Activated T-cell treated with anti-CD3 and anti-CD28 coated beads, Interleukin-2, amount 50 U/mL, for 24 hours (primary cell): ENCODE measurements at places on chromosomes 6 and 20.

DNA sequence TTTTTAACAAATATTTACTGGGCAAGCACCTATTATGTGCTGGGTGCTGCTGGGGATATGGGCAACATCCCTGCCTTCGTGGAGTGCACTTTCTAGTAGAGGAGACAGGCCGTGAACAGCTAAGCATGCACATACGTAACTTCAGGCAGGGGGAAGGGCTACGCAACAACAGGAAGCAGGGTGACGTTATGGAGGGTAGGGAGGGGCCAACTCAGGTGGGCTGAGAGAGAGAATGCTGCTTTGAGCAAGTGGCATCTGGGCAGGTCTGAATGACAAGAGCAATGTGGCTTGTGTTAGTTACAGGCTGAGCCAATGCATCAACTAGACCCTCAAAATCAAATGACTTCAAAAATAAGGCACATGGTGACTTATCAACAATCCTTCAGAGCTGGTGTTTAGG is 112.1 kb downstream of the CDC5L start:
- H3K4me1 ChIP-seq = no peaks in the 10 kb centered on the region
- DNase-seq = no peak
- peaks cover 4% of the 10 kb centered on the region for H3K27me3 ChIP-seq

DNA sequence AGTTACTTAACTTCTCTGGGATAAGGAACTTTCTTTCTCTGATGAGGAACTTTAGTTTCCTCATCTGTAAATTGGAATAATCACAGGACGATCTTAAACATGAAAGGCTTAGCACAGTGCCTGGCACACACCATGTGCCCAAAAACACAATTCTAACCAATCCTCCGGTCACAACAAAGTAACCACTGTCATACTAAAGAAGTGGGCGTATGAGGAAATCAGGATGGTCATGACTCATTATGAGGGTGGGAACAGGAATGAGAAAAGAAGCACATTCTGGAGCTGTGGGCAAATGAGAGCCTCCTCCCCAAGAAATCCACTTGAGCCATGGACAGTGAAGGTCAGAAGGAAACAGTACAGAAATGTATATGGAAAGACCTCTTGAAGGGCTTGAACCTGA is 82.9 kb downstream of the LRFN2 start:
- H3K4me3 ChIP-seq = no peak overlapping the region
- no peaks in the 10 kb centered on the region for H3K36me3 ChIP-seq
- no peak overlapping the region for H3K27ac ChIP-seq
- no peaks in the 10 kb centered on the region for H3K27me3 ChIP-seq
- H3K4me1 ChIP-seq = no peaks in the 10 kb centered on the region

DNA sequence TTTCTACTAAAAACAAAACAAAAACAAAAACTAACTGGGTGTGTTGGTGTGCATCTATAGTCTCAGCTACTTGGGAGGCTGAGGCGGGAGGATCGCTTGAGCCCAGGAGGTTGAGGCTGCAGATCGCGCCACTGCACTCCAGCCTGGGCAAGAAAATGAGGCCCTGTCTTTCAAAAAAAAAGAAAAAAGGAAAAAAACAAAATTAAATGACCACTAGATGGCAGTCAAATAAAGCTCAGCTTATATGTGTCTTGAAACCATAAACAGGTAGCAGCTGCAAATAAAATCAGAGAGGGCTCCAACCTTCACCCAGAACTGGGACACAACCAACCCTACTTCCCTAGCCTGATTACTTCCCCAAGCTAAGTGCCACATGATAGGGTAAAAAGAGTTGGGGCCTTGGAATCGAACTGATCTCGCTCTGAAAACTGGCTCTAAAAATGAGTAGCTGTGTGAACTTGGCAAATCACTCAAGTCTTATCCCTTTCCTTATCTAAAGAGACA is 67.1 kb upstream of the ADGRF4 start:
- peaks cover 10% of the 10 kb centered on the region for H3K4me1 ChIP-seq
- no peaks in the 10 kb centered on the region for H3K27me3 ChIP-seq
- DNase-seq = peak; percentile 37
- H3K27ac ChIP-seq = no peak overlapping the region
- peaks cover 2% of the 10 kb centered on the region for H3K36me3 ChIP-seq

DNA sequence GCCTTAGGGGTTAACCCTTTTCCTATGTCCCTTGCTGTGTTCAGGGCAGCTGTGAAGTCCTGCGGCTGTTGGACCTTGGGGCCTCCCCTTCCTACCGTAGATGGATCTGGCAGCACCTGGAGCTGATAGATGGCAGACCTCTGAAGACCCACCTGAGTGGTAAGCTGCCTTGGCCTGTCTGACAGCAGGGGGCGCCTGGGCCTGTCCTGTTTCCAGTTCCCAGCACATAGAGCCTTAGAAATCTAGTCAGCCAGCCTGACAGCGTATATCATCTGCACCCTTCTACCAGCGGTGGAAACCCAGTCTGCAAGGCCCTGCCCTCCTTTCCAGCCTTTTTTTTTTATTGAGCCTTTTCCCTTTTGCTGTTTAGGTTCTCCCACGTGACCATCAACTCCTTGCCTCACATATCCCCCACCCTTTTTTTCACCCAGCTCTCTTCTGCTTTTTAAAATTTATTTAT is 26.6 kb downstream of the CNBD2 start:
- H3K4me1 ChIP-seq = peaks cover 7% of the 10 kb centered on the region
- H3K36me3 ChIP-seq = no peaks in the 10 kb centered on the region
- H3K27ac ChIP-seq = no peak overlapping the region
- peaks cover 4% of the 10 kb centered on the region for H3K27me3 ChIP-seq
- no peak overlapping the region for H3K4me3 ChIP-seq

GRCh38 chr6:13859871-13860555 is 45.7 kb upstream of the MCUR1 start:
- H3K4me1 ChIP-seq = peaks cover 6% of the 10 kb centered on the region
- H3K27ac ChIP-seq = no peak overlapping the region
- no peak for DNase-seq
- no peaks in the 10 kb centered on the region for H3K36me3 ChIP-seq
- H3K4me3 ChIP-seq = peak overlapping the region; percentile 29

GRCh38 chr20:62394248-62395245 is 7.6 kb downstream of the RPS21 start:
- peaks cover 8% of the 10 kb centered on the region for H3K4me1 ChIP-seq
- no peak for DNase-seq
- H3K4me3 ChIP-seq = no peak overlapping the region

DNA sequence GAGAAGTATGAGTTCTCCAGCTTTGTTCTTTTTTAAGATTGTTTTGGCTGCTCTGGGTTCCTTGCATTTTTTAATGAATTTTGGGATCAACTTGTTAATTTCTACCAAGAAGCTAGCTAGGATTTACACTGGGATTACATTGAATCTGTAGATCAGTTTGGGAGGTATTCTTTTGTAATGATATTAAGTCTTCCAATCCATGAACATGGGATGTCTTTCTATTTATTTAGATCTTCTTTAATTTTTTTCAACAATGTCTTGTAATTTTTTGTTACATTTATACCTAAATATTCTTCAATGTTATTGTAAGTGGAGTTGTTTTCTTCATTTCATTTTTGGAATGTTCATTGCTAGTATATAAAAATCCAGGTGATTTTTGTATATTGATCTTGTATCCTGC is 12.5 kb downstream of the PRIM2 start:
- H3K27me3 ChIP-seq = no peaks in the 10 kb centered on the region
- H3K4me3 ChIP-seq = no peak overlapping the region
- DNase-seq = no peak

DNA sequence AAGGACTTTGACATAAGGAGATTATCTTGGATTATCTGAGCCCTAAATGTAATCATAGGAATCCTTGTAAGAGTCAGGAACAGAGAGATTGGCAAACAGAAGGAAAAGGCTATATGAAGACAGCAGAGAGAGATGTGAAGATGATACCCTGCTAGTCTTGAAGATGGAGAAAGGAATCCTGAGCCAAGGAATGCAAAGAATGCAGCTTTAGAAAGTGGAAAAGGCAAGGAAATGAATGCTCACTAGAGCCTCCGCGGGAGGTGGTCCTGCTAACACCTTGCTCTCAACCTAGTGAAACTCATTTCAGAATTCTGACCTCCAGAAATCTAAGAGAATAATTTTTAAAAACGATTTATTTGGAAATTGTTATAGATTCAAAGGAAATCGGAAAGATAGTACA is 117.1 kb downstream of the TBXT start:
- no peak for DNase-seq
- no peak overlapping the region for H3K27ac ChIP-seq
- H3K4me1 ChIP-seq = no peaks in the 10 kb centered on the region
- no peaks in the 10 kb centered on the region for H3K27me3 ChIP-seq
- H3K4me3 ChIP-seq = no peak overlapping the region

GRCh38 chr6:7798751-7799150 is 72.9 kb downstream of the BMP6 start:
- no peak for DNase-seq
- peaks cover 6% of the 10 kb centered on the region for H3K4me1 ChIP-seq
- no peak overlapping the region for H3K27ac ChIP-seq
- no peak overlapping the region for H3K4me3 ChIP-seq
- H3K27me3 ChIP-seq = peaks cover 25% of the 10 kb centered on the region
- no peaks in the 10 kb centered on the region for H3K36me3 ChIP-seq

GRCh38 chr20:54342258-54342920 is 133.0 kb upstream of the DOK5 start:
- H3K27ac ChIP-seq = no peak overlapping the region
- no peaks in the 10 kb centered on the region for H3K36me3 ChIP-seq
- no peak for DNase-seq
- peaks cover 13% of the 10 kb centered on the region for H3K4me1 ChIP-seq
- peaks cover 18% of the 10 kb centered on the region for H3K27me3 ChIP-seq

GRCh38 chr6:7142918-7143475 is 35.2 kb downstream of the RREB1 start:
- no peaks in the 10 kb centered on the region for H3K36me3 ChIP-seq
- no peaks in the 10 kb centered on the region for H3K27me3 ChIP-seq
- no peak for DNase-seq
- no peak overlapping the region for H3K27ac ChIP-seq
- H3K4me1 ChIP-seq = peaks cover 85% of the 10 kb centered on the region

DNA sequence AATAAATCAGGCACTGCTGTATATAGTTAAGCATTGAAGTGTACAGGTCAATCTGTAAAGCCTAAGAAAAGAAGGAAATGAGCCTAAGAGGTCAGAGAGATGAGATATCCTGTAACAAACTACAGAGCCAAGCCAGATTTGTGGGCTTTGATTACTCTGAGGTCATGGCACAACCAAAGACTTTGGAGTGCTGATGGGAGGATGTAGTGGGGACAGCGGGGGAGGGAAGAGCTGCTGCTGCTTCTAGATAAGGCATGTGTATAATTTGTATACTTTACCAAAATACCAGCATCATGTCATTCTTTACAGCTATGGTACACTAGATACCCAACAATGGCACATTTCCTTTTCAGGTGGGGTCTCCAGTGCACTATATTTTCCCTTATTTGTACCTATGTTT is 102.5 kb downstream of the OGFRL1 start:
- H3K27ac ChIP-seq = no peak overlapping the region
- no peaks in the 10 kb centered on the region for H3K36me3 ChIP-seq
- H3K4me1 ChIP-seq = no peaks in the 10 kb centered on the region
- no peak overlapping the region for H3K4me3 ChIP-seq
- peaks cover 14% of the 10 kb centered on the region for H3K27me3 ChIP-seq

- H3K36me3 ChIP-seq = no peaks in the 10 kb centered on the region
- H3K27me3 ChIP-seq = peaks cover 29% of the 10 kb centered on the region
- H3K4me1 ChIP-seq = peaks cover 9% of the 10 kb centered on the region
- no peak overlapping the region for H3K27ac ChIP-seq
- DNase-seq = no peak
Observed at GRCh38 chr6:152463164-152463563, 174.0 kb downstream of the SYNE1 start.

DNA sequence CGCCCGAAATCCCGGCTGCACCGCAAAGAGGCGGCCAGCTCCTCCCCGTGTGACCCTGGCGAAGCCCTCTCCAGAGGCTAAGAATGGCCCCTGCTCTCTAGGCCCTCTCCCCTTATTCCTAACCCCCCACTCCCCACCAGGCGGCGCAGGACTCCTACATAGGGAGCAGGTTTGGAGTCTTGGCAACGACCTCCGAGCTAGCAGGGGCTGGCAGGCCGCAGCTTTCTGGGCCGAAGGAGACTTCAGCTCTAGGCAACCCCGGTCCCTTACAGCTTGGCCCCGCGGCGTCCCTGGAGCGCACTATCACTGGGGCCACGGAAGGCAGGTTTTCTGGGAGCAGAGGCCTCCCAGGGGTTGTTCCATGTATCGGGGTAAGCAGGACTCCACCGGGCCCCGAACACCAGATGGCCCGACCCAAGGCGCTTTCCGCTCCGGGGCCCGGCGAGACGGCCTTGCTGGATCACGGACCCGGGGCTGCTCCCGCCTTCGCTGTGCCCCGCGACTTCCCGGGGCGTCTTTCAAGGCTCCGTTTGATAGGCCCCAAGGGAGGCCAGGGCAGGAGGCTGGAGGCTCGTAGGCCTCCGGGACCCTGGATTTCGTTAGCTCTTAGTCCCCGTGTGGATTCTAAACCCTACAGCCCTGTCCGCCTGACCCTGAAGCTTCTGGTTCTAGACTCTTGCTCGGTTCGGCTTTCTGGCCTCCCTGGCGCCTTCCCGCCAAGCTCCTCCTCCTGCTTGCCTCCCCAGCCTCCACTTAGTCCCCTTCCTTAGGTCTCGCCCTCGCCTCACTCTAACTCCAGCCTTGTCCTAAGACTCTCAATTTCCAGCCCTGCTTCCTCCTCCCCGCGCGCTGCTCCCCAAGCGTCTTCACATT is 1.9 kb downstream of the SLC32A1 start:
- no peak overlapping the region for H3K4me3 ChIP-seq
- peaks cover 65% of the 10 kb centered on the region for H3K4me1 ChIP-seq
- no peaks in the 10 kb centered on the region for H3K36me3 ChIP-seq

DNA sequence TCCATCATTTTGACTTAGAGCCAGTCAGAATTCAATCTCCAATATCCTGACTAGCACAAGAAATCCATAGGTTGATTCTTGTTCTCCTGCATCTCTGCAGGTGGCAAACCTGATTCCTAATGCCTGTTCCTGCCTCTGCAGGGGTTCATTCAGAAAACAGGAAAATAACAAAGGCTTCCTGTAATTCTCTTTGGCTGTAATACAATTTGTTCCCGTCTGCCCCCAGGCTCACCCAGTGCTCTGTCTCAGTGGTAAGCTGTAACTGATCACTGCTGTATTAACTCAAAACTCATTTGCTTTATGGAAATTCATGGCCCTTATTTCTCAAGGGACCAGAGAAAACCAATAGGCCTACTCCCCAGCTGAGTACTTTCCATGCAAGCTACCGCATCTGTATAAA is 88.6 kb downstream of the OPRM1 start:
- H3K27me3 ChIP-seq = peaks cover 4% of the 10 kb centered on the region
- H3K4me3 ChIP-seq = no peak overlapping the region
- no peak overlapping the region for H3K27ac ChIP-seq
- H3K36me3 ChIP-seq = no peaks in the 10 kb centered on the region
- DNase-seq = no peak

- no peaks in the 10 kb centered on the region for H3K27me3 ChIP-seq
- no peak for DNase-seq
- H3K27ac ChIP-seq = peak overlapping the region; percentile 94
- H3K4me1 ChIP-seq = peaks cover 58% of the 10 kb centered on the region
- H3K36me3 ChIP-seq = peaks cover 71% of the 10 kb centered on the region
Observed at GRCh38 chr6:152170313-152170701, 362.8 kb downstream of the ESR1 start.

- H3K4me1 ChIP-seq = peaks cover 9% of the 10 kb centered on the region
- H3K27me3 ChIP-seq = no peaks in the 10 kb centered on the region
- DNase-seq = no peak
- H3K27ac ChIP-seq = no peak overlapping the region
Observed at GRCh38 chr20:34562641-34563040, 4.1 kb downstream of the MAP1LC3A start.
